ENCODE measurements at places on chromosomes 13 and 19. TPM values are rescaled to one million over a fixed set of nuclear protein-coding genes. Genes with fewer than 3 reads are reported as not detected.

DNA sequence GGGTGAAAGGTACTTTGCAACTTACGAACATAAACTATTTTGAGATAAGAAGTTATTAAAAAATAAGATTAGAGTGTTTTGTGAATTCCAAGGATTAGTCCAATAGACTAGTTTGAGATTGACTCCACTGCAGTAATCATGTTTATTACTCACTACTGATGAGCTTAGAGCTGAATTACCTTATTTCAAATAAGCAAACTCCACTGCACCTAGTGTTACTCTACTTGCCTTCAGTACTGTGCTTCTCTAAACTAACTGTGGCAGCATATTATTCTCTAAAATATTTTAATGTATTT lies 111.7 kb downstream of the MIPEP start:
- DNase-seq = no peak

DNA sequence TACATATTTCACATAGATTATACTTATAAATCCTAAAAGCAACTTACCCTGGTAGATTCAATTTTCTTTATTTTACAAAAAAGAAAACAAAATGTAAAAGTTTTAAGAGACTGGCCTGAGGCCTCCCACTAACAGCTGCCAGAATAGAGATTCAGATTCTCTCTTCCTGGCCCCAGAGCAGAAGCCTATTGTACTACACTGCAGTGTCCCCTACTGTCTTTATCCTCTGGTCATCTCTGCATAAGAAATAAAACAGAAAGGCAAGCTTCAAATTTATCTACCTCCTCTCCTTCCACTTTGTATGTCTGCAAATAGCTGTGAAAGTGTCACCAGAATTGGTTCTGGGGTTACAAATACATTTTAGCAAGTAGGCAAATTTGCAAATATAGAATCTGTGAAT lies 1004.1 kb upstream of the PCDH9 start:
- no peak for DNase-seq

DNA sequence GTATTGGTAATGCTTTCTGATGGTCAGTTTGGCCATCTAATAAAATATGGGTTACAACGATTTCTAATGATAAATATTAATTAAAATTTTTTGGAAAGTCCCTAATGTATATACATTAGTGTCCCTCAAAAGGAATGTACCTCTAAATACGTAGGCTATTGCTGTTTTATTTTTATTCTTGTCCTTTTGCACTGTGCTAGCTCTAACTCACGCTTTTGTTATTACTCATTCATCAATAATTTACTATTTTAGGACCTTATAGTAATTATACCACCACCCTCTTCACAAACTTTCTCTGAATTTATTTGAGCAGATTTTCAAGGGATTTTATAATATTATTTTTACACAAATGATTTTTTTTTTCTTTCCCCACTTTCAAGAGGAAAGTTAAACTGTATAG lies 795.9 kb upstream of the PCDH9 start:
- DNase-seq = no peak

GRCh38 chr19:46441866-46442265 lies 13.1 kb upstream of the PNMA8C start:
- DNase-seq = no peak

DNA sequence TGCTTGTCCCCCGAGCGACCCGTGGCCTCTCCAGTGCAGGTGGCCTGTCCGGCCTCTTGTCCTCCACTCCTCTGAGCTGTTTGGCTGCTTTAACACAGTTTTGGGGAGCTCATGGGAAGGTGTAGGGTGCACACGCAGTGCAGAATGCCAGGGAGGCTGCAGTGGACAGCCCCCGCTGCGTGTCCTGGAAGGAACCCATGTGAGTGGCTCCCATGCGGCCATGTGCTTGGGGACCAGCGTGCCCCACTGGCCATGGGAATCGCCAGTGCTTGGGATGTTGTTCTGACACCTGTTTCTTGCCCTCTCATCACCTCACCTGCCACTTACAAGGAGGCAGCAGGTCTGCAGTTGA lies 22.6 kb upstream of the F7 start:
- no peak for DNase-seq

DNA sequence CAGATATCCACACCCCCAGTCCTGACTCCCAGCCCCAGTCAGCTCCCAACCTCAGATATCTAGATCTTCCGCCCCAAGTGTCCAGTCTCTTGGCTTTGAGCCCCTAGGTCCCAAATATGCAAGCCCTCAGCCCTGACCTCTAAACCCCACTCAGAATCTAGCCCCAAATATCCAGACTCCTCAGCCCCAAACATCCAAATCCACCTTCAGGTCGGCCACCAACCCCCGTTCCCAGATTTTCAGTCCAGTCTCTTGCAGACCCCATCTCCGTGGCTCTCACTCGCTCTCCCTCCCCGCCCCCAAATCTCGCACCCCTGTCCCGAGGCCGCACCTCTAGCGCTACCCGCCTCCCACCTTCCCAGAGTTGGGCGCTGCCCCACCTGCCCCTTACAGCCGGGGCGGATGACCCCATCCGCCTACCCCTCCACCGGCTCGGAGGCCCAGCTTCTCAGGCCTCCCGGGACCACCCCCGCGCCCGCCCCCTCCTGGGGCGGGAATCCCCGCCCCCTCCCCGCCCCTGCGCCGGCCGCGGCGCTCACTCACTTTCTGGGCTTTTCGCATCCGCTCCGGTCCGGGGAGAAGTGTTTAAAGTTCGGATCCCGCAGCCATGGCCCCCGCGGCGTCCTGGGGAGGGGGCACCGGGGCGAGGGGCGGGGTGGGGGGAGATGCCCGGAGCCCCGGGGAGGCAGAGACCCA lies 604 bp downstream of the ERFL start:
- no peak for DNase-seq

PSG6 gene
- not detected for total RNA-seq

PLEKHA4 gene
- total RNA-seq = 97.2 TPM

DNA sequence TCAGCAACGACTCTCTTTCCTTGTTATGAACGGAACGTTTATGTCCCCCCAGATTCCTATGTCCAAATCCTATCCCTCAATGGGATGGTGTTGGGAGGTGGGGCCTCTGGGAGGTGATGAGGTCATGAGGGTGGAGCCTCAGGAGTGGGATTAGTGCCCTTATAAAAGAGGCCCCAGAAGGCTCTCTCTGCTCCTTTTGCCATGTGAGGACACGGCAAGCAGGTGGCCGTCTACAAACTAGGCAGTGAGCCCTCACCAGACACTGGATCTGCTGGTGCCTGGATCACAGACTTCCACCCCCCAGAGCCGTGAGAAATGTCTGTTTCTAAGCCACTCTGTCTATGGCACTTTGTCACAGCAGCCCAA lies 53.2 kb downstream of the EPS15L1 start:
- no peak for DNase-seq

ZNF418 gene
- 10.1 TPM for total RNA-seq

DNA sequence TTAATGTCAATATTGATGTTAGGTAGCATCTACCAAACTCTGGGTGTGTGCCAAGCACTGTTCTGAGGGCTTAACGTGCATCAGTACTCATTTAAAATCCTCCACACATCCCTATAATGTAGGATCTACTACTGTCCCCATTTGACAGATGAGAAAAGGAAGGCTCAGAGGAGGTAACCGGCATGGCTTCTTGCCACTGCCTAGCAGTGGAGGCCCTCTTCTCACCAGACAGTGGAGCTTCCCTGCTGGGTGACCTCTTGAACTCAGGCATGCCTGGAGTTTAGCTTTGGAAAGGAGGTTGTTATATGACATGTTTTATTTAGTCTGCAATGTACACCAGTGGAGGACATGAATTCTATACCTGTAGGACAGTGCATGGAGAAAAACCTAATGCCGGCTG lies 2.1 kb downstream of the SPATA13 start:
- DNase-seq = no peak

NLRP9 gene
- total RNA-seq = not detected

DNA sequence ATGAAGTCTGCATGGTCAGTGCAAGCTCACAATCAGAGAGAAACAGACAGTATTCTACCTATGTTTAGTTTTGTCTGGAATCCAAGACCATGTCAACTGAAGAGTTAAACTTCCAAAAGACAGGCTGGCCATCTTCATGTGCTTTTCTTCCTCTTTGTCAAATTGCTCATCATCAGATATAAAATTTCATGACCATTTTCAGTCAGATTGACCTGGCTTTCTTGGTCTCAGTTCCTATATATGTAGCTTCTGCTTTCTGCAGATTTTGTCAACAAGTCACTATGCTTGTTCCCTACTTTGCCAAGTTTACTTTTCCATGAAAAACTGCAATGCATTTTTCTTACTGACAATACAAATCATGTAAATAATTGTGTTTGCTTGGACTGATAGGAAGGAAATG lies 13.9 kb downstream of the SLC46A3 start:
- no peak for DNase-seq

GRCh38 chr19:793806-794205 lies 3.4 kb upstream of the PTBP1 start:
- no peak for DNase-seq

GRCh38 chr13:30908416-30908980 lies 2.4 kb downstream of the MEDAG start:
- DNase-seq = no peak

DNA sequence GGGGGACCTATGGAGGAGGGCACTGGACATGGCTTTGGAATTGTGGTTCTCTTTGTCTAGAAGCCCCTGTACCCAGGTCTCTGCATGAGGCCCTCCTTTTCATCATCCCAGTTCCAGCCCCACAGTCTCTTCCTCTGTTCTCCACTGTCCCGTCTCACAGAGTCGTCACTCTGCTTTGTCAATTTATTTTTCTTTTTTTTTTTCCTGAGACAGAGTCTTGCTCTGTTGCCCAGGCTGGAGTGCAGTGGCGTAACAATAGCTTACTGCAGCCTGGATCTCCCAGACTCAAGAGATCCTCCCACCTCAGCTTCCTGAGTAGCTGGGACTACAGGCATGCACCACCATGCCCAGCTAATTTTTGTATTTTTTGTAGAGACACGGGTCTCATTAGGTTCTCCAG lies 619 bp upstream of the EXOC3L2 start:
- DNase-seq = no peak

Data from aorta (tissue), 5 donors.